ENCODE measurements at places on chromosomes 12 and 14.

- DNase-seq: no peak
Observed at GRCh38 chr14:87975636-87976035, 17.3 kb downstream of the GALC start.

DNA sequence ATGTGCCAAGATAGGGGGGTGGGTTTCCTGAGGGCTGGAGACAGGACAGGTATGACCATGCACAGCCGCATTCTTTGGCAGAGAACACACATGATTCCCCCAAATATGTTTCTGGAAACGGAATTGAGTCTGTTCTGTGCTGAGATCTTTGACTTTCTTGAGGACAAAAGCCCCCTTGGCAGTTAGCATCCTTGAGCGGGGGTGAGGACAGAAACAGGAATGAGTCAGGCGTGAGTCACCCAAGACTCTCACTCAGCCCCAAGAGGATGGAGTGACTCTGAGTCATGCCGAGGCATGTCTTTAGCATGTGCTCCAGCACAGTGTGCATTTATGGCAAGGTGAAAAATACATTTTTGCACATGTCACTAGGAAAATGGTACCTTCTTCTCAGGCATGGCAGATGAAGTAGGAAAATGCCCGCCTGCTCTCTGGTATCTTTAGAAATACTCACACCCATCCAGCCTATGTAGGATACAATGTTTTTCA is 52.1 kb downstream of the DAD1 start:
- peak; percentile 95 for DNase-seq

- DNase-seq: no peak
Observed at GRCh38 chr14:96062010-96062409, 22.8 kb downstream of the C14orf132 start.

GRCh38 chr12:38159092-38159551 is 157.5 kb upstream of the ALG10B start:
- no peak for DNase-seq

DNA sequence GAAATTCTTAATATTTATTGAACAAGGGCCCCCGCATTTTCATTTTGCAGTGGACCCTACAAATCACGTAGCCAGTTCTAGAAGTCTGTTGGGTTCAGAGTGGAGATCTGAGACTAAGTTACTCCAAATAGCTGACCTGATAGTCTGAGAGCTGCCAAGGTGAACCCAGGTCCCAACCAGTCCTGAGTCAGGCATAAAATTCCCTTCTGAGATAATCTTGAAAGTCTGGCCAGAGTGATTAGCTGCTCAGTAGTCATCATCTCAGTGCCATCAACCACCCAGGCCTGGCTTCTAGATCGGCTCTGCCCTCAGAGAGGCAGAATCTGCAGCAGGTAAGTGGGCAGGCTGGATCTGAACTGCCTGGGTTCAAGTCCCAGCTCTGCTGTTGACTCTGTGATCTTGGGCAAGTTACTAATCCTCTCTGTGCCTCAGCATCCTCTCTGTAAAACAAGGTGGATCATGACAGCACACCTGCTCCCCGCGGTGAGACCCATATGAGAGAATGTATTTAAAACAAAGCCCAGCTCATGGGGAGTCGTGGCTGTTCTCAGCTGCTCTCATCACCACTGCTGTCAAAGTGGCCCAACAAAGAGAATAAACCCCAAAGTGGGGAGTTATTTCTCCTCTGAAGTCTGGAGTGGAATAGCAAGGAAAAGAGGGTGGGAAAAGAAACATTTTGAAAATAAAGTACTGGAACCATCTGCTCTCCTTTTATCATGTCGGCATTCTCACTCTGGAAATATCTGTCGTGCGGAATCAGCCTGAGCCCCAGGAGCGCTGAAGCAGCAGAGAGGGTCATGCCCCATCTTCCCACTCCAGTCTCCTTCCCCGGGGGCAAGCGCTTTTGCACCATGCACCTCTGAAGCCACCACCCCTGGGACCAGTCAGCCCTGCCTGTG is 193.3 kb downstream of the DPF3 start:
- no peak for DNase-seq

DNA sequence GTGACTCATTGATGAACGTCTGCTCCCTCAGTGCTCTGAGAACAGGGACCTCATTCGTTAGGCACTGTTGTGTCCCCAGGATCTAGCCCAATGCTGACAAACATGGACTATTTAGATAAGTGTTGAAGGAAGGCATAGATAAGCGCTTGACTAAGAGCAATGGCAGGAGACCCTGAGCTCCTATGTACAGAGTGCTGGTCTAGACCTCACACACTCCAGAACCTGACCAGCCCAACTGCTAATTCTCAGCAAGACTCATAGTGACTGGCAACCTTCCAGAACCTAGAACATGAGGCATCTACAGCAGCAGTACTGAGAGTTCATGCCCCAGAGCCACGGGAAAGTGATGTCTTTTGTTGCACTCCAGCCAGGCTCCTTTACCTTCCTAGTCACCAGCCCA is 69.2 kb downstream of the CRACR2A start:
- no peak for DNase-seq

- DNase-seq: peak; percentile 62
Observed at GRCh38 chr14:54564071-54564867, 2.7 kb upstream of the SAMD4A start.

- no peak for DNase-seq
Observed at GRCh38 chr12:79644274-79645234, 46.2 kb downstream of the PAWR start.

DNA sequence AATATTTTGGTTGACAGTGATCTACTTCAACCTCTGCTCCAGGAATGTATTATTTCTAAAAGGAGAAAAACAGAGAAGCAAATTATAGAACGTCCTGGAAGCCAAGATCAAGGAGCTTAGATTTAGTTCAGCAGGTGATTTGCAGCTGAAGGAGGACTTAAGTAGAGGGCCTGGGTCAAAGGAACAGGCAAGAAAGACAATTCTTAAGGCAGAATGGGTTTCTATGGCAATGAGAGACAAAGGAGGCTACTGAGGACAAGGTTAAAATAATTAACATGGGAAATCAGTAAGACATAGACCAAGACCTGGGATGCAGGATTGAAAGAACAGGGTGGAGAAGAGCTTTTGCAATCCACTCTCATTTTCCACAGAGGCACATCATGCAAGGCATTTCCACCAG is 2.4 kb upstream of the SNW1 start:
- no peak for DNase-seq

DNA sequence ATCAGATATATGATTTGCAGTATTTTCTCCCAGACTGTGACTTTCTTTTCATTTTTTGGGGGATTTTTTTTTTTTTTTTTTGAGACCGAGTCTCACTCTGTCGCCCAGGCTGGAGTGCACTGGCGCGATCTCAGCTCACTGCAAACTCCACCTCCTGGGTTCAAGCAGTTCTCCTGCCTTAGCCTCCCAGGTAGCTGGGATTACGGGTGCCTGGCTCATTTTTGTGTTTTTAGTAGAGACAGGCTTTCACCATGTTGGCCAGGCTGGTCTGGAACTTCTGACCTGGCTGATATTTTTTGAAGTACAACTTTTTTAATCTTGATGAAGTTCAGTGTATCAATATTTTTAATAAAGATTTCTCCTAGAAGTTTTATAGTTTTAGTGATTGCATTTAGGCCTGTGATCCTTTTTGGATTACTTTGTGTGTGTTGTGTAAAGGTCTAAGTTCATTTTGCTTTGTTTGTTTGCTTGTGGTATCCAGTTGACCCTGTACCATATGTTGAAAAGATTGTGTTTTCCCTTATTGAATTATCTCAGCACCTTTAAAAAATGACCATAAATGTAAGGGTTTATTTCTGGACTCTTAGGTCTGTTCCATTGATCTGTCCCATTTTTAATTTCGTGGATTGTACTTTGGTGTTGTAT is 24.2 kb downstream of the BORCS5 start:
- DNase-seq: no peak

DNA sequence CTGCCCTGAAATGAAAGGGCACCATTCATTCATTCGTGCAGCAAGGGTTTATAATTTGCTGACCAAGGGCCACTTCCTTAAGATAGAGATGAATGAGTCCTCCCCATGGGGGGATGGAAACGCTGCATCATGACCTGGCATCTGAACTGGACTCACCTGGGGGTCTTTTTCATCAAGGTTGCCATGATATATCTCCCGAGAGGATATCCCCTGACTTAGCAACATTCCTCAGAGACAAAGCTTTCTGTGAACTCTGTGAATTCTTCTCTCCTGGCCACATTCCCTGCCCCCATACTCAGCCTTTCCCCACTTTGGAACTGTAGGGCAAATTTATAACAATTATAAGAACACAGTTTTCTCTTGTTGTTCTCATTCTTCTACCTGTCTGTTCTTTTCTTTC is 30.8 kb downstream of the SRRM4 start:
- DNase-seq: no peak

- DNase-seq: peak; percentile 31
Observed at GRCh38 chr14:57512220-57512619, 18.6 kb upstream of the CCDC198 start.

- DNase-seq: no peak
Observed at GRCh38 chr12:90653040-90653439, 301.9 kb downstream of the CCER1 start.

DNA sequence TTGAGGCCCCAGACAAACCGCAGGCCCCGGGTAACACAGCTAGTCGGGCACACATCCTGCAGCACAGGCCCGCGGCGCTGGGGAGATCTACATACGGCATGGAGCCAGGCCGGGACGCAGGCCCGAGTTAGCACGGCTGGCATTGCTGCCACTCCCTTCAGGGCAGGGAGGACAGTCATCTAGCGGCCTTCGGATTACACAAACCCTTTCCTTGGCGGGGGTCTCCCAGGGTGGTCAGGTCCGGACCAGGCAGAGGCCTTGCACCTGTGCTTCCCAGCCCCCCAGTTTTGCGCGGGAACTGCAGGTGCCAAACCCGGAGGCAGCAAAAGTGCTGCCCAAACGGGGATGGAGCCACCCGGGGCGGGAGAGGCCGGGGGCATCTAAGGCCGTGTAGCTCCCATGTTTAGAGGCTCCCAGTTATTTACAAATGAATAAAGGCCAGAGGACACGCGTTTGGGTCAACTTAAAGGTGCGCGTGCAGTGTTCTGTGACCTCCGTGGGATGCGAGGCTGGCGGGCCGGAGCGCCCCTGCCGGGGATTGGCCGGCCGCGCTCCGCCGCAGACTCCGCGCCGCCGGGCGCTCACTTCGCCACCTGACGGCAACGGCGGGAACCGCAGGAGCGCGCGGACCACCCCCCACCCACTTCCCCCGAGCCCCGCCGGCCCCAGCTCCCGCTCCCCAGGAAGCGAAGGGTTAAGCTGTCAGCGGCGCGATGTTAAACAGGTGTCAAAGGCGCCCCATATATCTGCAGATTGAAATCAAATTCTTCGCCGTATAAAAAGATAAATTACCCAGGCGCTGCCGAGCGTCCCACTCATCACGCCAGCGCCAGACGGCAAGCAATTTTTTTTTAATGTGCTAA is 18.1 kb downstream of the VSX2 start:
- DNase-seq: peak; percentile 15

DNA sequence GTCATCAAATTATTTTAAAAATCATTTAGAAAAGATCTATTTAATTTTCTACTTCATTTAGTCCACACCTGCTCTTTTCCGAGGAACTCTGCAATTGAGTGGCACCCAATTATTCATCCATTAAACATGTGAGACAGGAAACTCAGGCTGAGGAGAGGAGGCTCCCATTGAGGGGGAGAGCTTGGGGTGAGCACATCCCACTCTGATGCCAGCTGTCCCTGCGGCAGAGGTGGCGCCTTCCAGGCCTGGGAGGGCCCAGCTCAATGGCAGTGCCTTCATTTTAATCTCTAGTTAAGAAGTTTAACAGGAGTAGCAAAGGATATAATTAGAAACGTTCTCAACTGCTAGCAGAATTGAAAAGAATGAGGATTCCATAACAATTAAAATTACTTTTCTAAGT is 92.0 kb downstream of the ITPR2 start:
- no peak for DNase-seq

- no peak for DNase-seq
Observed at GRCh38 chr12:116166306-116166705, 111.2 kb downstream of the MED13L start.

- DNase-seq: no peak
Observed at GRCh38 chr14:65877624-65878023, 465.1 kb downstream of the FUT8 start.

GRCh38 chr12:49187184-49187583 is 1.7 kb downstream of the TUBA1A start:
- DNase-seq: peak; percentile 86

DNA sequence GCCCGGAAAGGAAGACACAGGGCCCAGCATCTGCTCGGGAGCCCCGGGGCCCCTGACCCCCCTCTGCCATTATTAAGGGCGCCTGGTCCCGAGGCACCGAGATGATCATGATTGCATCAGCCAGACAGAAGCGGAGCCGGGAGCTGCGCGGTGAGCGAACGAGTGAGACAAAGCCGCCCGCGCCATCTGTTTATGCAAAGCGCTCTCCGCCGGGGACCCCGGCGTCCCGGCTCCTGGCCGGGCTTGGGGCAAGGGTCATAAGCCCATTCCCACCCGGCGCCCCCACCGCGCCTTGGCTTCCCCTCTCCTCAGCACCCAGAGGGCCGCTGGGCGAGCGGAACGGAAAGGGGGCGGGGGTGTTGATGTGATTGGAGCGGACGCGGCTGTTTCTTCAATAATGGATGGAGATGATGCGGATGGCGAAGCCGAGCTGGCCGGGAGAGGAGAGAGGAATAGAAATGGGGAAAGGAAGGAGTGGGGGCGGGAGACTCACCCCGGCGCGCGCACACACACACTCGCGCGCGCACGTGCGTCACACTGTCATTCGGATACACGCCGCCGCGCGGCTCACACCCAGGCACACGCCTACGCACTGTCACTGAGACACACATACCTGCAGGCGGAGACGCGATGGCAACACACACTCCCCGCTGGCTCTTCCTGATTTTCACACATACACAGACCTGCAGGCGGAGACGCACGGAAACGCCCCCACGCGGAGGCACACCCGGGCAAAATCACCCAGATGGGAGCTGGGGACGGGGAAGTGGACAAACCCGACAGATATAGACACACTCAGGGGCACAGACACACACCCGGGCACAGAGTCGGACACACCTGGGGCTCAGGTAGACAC is 10.7 kb downstream of the STAC3 start:
- DNase-seq: no peak

DNA sequence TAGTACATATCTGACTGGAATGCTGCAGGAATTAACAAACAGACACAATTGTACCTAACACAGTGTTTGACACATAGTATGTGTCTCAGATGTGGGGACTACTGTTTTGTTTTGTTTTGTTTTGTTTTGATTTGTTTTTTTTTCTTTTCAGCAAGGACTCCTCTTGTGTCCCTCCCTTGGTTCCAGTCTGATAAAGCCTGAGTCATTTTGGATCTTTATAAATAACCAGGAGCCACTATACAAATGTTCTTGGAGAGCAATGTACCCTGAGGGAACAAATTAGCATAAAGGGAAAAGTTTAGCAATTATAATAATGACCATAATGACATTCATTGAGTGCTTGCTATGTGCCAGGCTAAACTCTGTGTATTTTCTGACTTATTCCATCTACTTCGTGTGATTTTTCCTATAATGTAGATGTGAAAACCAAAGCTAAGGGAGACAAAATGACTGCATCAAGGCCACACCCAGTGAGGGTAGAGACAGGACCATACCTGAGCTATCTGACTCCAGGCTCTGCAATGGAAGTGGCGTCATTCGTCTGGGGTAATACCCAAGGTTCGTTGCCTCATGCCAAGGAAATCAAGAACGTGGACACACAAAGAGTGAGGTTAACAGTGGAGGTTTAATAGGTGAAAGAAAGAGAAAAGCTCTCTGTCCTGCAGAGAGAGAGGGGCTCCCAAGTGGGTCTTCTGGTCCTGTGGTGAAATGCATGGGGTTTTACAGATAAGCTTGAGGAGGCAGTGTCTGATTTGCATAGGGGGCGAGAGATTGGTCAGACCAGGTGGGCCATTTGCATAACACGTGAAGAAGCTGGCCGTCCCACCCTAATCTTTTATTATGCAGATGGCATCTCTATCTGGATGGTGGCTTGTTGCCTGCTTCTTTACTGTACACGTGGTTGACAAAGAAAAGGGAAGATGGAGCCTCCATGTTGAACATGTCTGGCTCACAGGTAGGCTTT is 285.5 kb upstream of the SFSWAP start:
- DNase-seq: no peak

Data from umbilical cord (tissue), 2 donors.